ENCODE measurements at places on chromosomes 3 and 15.

DNA sequence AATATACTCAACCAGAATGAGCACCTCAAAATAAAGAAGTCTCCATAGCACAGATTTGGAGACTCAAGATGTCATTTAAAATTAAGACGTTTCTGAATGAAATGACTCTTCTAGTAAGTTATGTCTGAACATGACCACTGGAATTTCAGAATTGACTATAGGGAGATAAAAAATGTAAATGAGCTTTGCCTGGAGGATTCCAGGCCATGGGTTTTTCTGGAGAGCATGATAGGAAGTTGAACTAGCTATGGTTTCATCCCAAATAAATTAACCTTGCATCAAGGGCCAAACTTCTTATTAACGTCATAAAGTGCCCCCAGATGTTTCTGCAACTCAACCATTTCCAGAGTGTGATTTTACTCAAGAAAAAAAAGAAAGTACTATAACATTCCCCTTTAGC lies 222.6 kb upstream of the NR2F2 start:
- DNase-seq = no peak

DNA sequence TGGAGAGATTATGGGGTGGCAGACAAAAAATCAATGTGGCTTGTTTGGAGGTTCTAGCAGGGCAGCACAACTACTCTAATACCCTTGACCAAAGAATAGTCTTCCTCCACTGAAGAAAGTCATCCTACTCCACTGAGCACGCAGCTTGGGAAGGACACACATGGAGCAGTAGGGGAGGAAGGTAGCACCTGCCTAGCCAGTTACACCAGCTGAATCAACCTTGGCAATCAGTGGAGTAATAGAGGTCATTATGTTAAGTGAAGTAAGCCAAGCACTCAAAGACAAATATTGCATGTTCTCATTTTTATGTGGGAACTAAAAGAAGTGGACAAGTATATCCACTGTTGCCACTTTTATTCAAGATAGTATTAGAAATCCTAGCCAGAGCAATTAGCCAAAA lies 555.8 kb upstream of the ALCAM start:
- DNase-seq = no peak

- DNase-seq = no peak
Measured at GRCh38 chr15:36109943-36110658, 469.3 kb upstream of the CDIN1 start.

DNA sequence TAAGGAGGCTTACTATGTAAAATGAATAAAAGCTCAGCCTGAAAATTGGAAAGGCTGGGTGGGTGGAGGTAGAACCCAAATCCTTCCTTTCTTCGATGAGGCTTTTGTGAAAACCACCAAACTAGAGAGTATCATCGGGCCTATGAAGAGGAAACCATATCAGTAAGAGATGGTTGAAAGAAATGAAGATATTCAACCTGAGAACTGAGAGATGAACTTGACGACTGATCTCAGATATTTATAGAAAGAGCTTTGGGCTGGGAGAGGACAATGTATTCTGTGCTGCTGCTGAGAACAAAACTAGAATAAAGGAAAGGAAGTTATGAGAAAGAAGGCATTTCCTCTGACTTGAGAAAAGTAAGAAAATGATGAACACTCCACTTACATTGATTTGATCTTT lies 236.6 kb downstream of the KCNH8 start:
- no peak for DNase-seq

DNA sequence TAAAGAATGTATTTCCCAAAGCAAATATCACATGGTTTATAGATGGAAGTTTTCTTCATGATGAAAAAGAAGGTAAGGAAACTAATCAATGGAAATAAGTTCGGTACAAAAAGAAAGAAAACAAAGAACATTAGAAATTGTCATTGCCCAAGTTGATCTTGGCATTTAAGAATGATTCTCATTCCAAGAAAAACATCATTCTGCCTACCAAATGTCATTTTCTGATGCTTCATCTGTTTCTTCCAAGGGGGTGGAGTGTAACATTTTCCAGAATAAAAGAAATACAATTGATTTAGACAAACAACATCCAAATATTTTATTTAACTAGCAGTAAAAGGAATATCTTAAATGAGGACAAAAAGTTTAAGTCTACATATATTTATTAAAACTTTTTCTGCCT lies 3.0 kb upstream of the ZBED2 start:
- no peak for DNase-seq

DNA sequence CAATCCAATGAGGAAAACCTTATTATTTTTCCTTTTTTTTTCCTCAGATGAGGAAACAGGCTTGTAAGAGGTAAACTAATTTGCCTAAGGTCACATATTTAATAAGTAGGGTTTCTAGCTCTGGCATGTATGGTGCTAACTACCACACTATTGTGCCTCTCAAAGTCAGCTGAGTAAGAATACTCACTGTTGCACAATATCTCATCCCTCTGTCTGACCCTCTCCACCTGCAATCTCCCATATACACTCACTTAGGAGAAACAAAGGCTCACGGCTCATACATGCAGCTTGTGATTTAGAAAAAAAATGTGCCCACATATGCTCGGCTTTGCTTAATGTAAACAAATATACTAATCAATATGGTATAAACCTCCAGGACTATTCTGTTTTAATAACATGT lies 10.4 kb upstream of the ARIH1 start:
- DNase-seq = no peak

- no peak for DNase-seq
Measured at GRCh38 chr3:102471491-102471890, 36.7 kb downstream of the ZPLD1 start.

- no peak for DNase-seq
Measured at GRCh38 chr3:125103406-125103805, 47.6 kb upstream of the HEG1 start.

GRCh38 chr3:151460228-151460627 lies 633 bp downstream of the IGSF10 start:
- DNase-seq = no peak

DNA sequence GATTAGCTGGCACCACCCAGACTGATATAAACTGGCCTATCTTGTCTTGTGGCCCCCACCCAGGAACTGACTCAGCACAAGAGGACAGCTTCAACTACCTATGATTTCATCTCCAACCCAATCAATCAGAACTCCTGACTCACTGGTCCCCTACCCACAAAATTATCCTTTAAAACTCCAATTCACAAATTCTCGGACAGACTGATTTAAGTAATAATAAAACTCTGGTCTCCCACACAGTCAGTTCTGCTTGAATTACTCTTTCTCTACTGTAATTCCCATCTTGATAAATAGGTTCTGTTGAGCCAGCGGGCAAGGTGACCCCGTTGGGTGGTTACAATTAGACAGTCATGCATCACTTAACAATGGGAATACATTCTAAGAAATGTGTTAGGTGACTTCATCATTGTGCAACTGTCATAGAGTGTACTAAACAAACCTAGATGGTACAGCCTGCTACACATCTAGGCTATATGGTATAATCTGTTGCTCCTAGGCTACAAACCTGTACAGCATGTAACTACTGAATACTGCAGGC lies 48.1 kb upstream of the MAP4 start:
- DNase-seq = no peak

GRCh38 chr3:47556351-47556750 lies 22.3 kb downstream of the CSPG5 start:
- DNase-seq = no peak

GRCh38 chr3:18295171-18295920 lies 129.8 kb downstream of the SATB1 start:
- DNase-seq = no peak

- no peak for DNase-seq
Measured at GRCh38 chr3:4615750-4616149, 122.6 kb downstream of the ITPR1 start.
